ENCODE measurements at places on chromosomes 2 and 18.
A peak's percentile ranks its signal among the peaks of the same experiment; 100 is the strongest.

DNA sequence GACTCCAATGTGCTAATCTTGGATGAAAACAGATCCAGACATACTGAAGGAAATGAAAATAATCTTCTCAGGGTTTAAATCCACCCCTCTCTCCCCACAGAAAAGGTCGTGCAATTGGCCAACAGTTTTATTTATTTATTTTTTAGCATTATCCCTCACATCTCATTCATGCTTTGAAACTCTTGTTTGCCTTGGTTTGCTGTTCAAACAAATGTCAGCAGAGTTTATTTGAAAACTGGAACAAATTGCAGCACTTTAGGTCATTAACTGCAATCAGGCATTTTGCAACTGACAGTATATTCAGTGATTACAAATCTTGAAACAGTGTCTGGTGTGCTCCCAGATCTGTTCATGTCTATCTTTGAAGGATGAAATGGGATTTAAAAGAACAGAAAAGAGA is 220.6 kb downstream of the SLC4A10 start:
- DNase-seq = no peak

- DNase-seq = no peak
Measured at GRCh38 chr2:146295080-146295670, 1549.7 kb upstream of the ACVR2A start.

DNA sequence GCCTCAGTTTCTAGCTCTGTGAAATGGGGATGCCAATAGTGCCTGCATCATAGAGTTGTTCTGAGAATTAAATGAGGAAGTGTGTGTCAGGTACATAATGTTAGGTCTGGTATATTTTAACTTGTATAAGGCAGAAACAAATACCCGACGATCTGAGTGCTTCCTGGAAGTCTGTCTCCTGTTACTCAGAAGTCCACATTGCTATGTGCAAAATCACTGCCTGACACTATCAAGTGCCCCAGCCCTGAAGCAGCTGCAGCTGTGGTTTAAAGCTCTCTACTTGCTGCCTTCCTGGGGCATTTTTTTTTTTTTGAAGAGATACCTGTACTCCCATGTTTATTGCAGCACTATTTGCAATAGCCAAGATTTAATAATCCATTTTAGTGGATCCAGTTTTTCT is 125.3 kb downstream of the SLC4A3 start:
- no peak for DNase-seq

- no peak for DNase-seq
Measured at GRCh38 chr2:39377226-39377939, 59.7 kb downstream of the MAP4K3 start.

DNA sequence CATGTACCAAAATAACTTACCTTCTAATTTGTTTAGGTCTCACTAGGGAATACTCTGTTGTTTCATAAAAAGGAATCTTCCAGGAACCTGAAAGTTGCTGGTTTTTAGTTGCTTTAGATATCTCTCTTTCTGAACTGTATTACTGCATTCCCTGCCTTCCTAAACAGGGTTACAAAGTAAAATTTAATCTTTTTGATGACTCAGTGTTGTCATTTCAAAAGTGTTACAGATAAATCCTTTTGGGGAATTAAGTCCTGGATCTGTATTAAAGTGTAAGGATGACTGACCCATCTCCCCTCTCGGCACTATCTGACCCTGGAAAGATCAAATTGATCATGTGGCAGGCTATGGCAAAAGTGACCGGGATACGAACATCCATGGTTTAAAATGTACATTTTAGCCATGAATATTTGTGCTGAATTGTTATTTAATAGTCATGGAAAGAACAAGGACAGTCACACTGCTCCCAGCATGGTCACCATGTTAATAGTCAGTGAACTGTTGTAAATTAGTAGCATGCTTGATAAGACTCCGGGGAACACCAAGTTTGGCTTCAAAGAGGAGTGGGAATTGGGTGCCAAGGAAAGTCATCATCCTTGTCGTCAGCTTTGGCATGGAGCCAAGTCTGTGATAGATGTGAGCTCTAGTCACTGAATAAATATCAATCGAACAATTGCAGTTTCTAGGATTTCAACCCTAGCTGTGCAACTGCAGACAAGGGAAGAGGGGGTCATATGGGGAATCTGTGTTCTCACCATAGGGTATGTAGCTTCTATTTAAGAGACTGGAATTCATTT is 4.2 kb downstream of the PLEKHA3 start:
- peak; percentile 62 for DNase-seq

GRCh38 chr18:47969816-47970215 is 39.4 kb upstream of the SMAD2 start:
- DNase-seq = no peak

GRCh38 chr2:100317634-100318033 is 4.7 kb downstream of the LONRF2 start:
- no peak for DNase-seq

- DNase-seq = no peak
Measured at GRCh38 chr2:241675885-241676284, 10.7 kb downstream of the DTYMK start.

DNA sequence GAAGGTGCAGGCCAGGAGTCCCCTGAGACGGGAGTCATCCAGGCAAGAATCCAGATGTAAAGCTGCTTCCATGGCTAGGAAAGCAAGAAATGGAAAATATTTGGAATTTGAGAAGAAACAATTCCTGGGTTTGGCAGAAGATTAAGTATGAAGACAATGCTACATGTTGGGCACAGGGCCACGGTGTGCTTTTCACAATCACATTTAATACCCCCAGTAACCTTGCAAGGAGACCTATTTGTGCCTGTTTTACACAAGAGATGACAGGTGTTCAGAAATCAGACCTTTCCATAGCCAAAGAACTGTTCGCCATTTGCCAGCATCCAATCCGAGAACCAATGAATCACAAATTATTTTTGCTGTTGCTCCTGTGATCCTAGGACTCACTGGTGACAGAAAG is 50.5 kb downstream of the KCTD1 start:
- no peak for DNase-seq

DNA sequence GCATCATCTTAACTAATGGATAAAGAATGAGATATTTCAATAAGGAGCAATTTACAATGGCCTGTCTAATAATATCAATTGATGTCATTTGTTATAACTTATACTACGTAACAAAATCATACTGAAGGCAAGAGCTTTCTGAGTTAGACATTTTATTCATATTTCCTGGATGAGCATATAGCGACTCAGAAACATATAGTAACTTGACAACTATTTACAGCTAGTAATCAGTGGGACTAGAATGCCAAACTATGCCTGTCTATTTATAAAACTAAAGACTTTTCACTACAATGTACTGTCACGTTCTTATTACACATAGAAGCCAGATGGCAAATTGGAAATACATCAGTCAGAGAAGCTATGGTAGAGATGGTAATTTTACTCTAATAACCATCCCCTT is 766.2 kb upstream of the TMEFF2 start:
- DNase-seq = no peak

- no peak for DNase-seq
Measured at GRCh38 chr2:138205281-138205680, 241.0 kb downstream of the HNMT start.

- no peak for DNase-seq
Measured at GRCh38 chr2:151793123-151793522, 35.1 kb downstream of the ARL5A start.

DNA sequence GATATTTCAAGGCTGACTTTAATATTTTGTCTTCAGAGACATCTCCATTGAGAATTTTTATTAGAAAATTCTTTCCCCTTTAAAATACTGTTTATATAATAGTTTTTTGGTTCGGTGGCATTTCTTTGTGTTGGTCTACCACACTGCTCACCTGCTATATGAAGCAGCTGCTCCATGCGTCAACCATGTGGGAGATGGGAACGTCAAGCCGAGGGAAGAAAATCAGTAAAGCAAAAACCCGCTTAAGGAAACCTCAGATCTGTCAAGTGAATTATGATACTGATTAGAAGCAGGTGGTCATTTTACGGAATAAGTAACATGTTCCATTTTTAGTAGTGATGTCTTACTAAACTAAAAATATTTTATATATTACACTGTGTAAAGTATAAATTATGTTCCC is 5.6 kb upstream of the TMEM17 start:
- DNase-seq = no peak

- no peak for DNase-seq
Measured at GRCh38 chr2:61604433-61604832, 66.3 kb upstream of the XPO1 start.

DNA sequence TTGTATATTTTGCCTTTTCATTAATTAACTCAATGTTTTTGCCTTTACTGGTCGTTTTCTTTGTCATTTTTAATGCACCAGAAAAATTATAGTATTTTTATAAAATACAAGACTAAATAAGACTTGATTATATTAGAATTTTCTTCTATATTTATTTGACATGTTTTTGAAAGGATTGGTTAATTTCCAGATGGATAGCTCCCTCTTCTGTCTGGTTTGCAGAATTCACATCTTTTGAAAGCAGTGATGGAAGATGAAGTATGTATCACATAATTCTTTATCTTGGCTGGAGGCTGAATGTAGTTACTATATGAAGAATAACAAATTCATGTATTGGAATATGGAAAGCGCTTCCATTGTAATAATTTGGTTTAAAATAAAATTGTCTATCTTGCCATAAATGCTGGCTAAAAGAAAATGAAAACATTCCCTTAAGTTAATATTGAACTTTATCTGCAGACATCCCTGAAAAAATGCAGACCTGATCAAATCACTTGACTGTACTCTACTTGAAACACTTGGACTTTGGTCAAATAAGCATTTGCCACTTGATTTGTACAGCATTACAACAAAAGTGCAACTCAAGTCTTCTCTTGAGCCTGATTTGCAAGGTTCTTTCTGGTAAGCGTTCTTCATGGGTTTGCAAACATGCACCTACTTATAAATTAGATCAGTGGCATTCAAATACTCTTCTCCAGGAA is 86.3 kb upstream of the EFEMP1 start:
- DNase-seq = peak; percentile 8

DNA sequence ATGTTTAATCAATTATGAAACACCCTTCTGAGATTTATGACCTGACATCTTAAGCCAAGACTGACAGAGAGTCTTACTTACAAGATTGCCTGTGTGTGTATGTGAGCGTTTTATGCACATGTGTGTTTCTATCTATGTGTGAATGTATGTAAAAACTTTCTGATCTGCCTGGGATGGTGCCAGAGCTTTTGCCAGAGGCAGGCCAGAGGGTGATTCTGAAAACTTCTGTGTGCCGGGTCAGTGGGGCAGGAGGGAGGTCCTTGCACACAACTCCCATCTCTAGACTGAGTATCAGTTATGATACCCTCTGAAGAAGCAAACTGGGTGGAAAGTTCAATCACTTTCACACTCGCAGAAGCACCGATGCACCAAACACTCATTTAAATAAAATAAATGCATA is 335.0 kb upstream of the NT5C1B start:
- no peak for DNase-seq

GRCh38 chr18:77870894-77871293 is 621.2 kb downstream of the GALR1 start:
- DNase-seq = no peak

Data from DMS79 (cell line).